Lower leg skin (tissue), 4 donors: ENCODE measurements at places on chromosomes 2 and 18. TPM values are rescaled to one million over a fixed set of nuclear protein-coding genes. Genes with fewer than 3 reads are reported as not detected.

The SLC40A1 gene
- total RNA-seq = 16.0 TPM

The TSGA10 gene
- 12.6 TPM for total RNA-seq

The TXNDC9 gene
- 34.0 TPM for total RNA-seq

The PRKAG3 gene
- total RNA-seq = not detected

The CDK15 gene
- 0.47 TPM for total RNA-seq

The LYPD6 gene
- total RNA-seq = not detected

The REG3A gene
- total RNA-seq = not detected

The EFEMP1 gene
- total RNA-seq = 113 TPM

The CMPK2 gene
- 2.6 TPM for total RNA-seq

The MYO3B gene
- total RNA-seq = 0.56 TPM

The COLEC12 gene
- total RNA-seq = 5.2 TPM

The ANKRD30B gene
- not detected for total RNA-seq

The HNMT gene
- 30.8 TPM for total RNA-seq

The SCN3A gene
- total RNA-seq = 0.34 TPM

The CLIP4 gene
- total RNA-seq = 52.5 TPM

The POTEI gene
- not detected for total RNA-seq

The SNED1 gene
- 16.9 TPM for total RNA-seq

The SLC5A7 gene
- not detected for total RNA-seq

The FSHR gene
- total RNA-seq = not detected

The ZNF892 gene
- total RNA-seq = 3.7 TPM

The CAPN13 gene
- not detected for total RNA-seq

The SF3B6 gene
- total RNA-seq = 81.3 TPM

The TMEM37 gene
- total RNA-seq = 2.8 TPM

The NAPG gene
- 15.6 TPM for total RNA-seq

The SLC19A3 gene
- total RNA-seq = 2.1 TPM

The FHOD3 gene
- 15.1 TPM for total RNA-seq

The MROH2A gene
- 0.61 TPM for total RNA-seq

The IL37 gene
- 132 TPM for total RNA-seq

The SNRNP27 gene
- 58.6 TPM for total RNA-seq

The UPP2 gene
- not detected for total RNA-seq

The TBR1 gene
- total RNA-seq = not detected

The SERPINB2 gene
- 89.9 TPM for total RNA-seq

The IL36B gene
- 11.9 TPM for total RNA-seq

The DCC gene
- total RNA-seq = 0.13 TPM

The ADD2 gene
- total RNA-seq = 0.66 TPM

The XRCC5 gene
- total RNA-seq = 107 TPM

The MLPH gene
- total RNA-seq = 37.9 TPM

The MAP3K19 gene
- total RNA-seq = not detected

The AQP12A gene
- total RNA-seq = not detected

The SPP2 gene
- not detected for total RNA-seq

The RAB6C gene
- not detected for total RNA-seq

The NXPH2 gene
- total RNA-seq = not detected

The CD302 gene
- 10.2 TPM for total RNA-seq

The GPR45 gene
- not detected for total RNA-seq

The AGAP1 gene
- total RNA-seq = 13.7 TPM

The BOLL gene
- not detected for total RNA-seq

The DLGAP1 gene
- total RNA-seq = 1.3 TPM

The CHRNG gene
- total RNA-seq = not detected

The C2orf49 gene
- total RNA-seq = 20.5 TPM

The DLX2 gene
- total RNA-seq = not detected

The MEIS1 gene
- 9.2 TPM for total RNA-seq

The LYG2 gene
- 9.6 TPM for total RNA-seq

The ERBB4 gene
- 0.97 TPM for total RNA-seq
